BJ (cell line): ENCODE measurements at places on chromosomes 2 and 18.

- no peak for DNase-seq
Observed at GRCh38 chr18:11851806-11852337, 659 bp downstream of the CHMP1B start.

- DNase-seq = no peak
Observed at GRCh38 chr2:19349911-19350677, 8.3 kb downstream of the OSR1 start.

DNA sequence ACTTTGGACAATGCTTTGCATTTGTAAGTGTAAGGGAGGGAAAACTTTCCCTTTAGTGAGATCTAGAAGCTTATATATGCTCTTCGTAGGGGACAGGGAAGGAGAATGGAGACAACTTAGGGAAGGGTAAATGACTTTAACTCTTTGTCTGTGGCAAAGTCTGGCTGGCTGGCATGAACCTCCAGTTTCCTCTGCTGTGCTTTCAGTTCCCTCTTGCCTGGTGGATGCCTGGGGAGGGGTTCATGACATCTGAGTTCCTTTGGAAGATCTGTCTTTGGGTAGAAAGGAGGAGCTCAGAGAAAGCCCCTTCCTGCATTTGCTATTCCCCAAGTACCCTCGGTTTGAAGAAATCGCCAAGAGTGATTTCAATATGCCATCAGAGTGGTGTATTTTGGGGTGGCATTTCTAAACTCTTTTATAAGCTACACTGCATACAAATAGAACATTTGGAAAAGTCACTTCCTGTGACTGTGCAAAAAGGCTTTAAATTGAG is 143.6 kb downstream of the VAPA start:
- DNase-seq = no peak

DNA sequence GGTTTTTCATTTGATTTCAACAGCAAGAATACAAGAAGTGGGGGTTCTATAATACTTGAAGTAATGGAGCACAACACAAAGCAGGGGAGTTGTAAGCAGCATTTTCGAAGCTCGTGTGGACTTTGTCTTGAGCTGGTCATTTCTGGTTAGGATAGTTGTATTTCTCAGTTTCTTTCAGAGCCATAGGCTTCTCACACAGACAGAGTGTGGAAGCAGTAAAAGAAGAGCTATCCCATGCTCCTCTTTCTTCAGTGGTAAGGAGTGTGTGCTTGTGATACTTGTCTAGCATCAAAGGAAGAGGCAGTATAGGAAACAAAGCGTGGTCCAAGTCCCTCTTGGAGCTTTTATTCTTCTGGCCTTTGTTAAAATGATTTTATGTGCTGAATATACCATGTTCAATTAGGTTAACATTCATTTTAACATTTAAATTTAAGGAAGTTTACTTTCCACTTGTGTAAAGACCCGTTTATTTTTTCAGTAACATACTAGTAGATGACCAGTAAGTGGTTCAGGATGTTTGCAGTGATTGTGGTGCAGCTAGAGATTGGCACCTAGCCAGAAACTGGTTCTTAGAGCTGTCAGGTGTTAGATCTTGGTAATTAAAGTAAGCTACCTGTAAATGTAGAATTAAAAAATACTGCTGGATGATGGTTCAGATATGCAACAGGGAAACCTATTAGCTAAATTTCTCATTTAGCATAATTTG is 14.6 kb downstream of the CCNYL1 start:
- DNase-seq = no peak

DNA sequence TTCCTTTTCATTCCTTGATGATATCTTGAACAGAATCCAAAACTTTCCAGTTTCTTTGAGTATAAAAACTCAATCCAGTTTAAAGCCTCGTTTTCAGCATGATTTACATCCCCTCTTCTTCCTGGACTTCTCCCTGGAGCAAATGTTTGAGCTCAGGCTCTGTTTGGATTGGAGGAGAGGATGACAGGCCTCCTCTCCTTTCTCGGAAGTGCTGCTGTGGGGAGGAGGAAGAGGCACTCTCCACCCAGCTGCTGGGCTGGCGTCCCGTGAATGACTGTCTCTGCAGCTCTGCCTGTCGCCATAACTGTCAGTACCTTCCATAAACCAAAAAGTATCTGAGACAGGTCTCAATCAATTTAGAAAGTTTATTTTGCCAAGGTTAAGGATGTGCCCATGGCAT is 238.2 kb upstream of the AGAP1 start:
- DNase-seq = no peak

DNA sequence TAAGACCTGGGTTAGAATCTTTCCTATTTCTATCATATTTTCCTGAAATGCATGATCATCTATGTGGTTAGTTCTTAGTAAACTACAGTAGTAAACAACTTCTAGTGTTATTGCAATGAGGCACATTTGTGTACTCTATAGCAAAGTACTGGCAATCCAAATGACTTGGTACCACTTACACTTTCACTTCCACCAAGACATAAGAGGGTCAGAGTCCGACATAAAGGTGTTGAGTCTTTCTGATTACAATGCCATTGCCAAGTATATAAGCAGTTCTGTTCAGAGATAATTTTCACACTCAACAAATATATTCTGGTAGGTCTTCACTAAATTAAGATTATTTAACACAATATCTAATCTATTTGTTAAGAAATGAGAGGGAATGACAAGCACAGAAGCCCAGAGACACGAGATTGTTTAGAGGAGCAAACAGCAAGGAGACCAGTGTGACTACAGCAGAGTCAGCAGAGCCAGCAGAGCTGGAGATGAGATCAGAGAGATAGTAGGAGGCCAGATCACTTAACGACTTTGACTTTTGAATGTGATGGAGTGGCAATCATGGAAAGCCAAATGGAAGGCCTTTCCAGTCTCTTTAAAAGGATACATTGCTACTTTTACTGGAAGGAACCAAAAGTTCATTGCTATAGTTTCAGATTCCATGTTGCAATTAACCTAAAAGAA is 27.5 kb downstream of the SOS1 start:
- DNase-seq = no peak

DNA sequence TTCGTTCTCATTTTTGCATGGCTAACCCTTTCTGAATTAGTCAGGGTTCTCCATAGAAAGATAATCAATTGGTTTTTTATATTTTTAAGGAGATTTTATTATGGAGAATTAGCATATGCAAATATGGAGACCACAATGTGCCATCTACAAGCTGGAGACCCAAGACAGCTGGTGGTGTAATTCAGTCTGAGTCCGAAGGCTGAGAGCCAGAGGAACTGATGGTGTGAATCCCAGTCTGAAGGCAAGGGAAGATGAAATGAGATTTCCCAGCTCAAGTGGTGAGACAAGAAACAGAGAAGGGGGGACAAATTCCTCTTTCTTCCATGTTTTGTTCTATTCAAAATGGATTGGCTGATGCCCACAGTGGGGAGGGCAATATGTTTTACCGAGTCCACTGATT is 80.7 kb downstream of the PLCL1 start:
- DNase-seq = no peak

DNA sequence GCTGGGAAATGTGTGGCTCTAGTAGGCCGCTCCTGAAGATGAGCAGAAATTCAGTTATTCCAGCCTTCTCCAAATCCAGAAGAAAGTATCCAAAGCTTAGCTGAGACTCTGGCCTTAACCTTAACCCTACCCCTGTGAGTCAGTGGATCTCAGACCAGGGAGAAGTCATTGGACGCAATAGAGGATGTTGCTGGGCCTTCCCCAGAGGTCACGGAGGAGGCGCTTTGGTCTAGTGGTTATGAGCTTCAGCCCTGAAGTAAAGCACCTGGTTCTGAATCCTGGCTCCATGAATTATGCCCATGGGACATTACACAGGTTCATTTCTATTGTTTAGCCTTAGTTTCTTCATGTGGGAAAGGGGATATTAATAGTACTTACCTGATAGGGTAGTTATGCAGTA is 24.0 kb downstream of the PKDCC start:
- no peak for DNase-seq

- no peak for DNase-seq
Observed at GRCh38 chr2:171319164-171319810, 114.5 kb downstream of the METTL8 start.

DNA sequence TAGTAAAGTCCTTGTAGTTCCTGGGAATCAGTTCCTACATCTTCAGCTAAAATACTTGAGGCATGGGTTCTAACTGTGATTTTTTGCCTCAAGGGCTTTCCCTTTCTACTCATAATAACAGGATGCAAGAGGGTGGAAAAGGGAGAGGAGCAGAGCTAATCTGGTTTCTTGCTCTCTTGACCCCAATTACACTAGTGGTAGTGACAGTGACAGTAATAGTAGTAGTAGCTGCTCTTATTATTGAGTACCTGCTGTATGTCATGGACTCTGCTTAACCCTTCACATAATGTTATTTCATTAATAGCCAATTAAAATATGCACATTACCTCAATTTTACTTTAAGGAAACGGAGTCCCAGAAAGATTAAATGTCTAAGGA is 214.8 kb upstream of the HNRNPA3 start:
- DNase-seq = no peak

GRCh38 chr18:49898421-49898820 is 85.1 kb upstream of the ACAA2 start:
- DNase-seq = no peak

GRCh38 chr2:158174495-158174894 is 72.8 kb downstream of the UPP2 start:
- no peak for DNase-seq

GRCh38 chr18:13492314-13492713 is 234.0 kb downstream of the FAM210A start:
- no peak for DNase-seq

DNA sequence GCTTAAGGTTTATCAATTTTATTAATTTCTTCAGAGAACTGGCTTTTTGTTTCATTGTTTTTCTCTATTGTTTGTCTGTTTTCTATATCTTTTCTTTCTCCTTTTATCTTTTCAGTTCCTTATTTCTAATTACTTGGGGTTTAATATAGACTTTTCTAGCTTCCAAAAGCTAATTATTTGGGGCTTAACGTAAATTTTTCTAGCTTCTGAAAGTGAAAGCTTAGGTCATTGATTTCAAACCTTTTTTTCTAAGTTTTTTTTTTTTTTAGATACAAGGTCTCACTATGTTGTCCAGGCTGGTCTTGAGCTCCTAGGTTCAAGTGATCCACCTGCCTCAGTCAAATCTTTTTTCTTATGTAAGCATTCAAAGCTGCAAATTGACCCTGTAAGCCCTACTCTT is 266.6 kb downstream of the CAMKMT start:
- no peak for DNase-seq

DNA sequence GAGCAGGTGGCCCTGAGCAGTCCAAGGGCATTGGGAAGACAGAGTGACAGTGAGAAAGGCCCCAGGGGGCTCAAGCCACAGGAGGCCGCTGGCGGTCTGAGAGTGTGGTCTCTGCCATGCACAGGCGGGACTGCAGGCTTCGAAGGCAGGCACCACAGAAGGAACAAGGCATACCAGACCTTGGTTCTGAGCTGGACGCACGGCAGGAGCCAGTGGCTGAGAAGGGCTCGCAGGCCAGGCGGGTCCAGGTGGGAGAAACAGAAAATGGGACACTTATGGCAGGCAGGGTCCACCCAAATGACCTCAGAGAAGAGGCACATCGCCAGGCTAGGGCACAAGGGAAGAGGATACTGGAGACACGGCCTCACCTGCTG is 14.9 kb downstream of the HJURP start:
- no peak for DNase-seq

- DNase-seq = no peak
Observed at GRCh38 chr2:222017252-222017850, 281.4 kb downstream of the PAX3 start.

DNA sequence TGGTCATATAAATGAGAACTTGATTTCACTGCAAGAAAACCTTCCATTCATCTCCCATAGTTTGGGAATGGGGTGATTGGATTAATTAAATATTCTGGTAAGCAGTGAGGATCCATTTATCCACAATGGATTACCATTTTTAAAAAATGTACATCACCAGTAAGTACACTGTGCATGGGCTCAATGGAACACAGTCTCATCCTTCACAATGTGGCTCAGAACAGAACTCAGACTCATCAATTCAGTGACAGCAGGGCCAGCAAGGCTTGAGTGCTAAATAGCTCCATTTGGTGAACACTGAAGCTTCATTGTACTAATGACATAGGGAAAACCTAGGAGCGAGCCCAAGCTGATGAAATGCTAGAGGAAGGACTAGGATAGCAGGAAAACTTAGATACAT is 223.8 kb downstream of the CMPK2 start:
- no peak for DNase-seq
